ENCODE measurements at places on chromosomes 3 and 15.

DNA sequence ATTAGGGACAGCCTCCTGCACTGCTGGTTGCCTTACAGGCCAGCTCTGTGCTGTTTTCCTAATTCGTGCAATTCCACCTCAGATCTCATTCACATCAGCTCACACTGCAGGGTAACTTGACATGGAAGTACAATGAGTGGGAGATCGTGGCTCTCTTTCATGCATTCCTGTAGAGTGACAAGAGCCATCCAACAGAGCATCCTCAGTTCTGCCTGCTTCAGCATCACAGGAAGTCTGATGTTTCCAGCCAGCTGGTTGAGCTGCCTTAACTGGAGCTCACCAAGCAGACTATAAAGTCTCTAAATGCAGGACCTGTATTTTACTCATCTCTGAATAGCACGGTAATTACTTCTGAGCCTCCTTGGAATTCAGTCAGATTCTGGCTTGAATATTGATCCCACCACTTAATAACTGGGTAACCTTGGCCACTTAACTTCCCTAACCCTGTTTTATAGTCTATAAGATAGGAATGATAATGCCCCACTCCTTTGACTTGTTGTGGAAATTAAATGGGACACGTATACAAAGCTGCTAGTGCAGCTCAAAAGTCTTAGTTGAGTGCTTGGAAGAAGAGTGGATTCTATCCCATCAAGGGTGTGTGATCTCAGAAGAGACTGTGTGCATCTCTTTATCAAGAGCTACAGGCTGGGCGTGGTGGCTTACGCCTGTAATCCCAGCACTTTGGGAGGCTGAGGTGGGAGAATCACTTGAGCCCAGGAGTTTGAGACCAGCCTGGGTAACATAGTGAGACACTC, 1.4 kb upstream of the DIS3L start:
- DNase-seq = no peak

DNA sequence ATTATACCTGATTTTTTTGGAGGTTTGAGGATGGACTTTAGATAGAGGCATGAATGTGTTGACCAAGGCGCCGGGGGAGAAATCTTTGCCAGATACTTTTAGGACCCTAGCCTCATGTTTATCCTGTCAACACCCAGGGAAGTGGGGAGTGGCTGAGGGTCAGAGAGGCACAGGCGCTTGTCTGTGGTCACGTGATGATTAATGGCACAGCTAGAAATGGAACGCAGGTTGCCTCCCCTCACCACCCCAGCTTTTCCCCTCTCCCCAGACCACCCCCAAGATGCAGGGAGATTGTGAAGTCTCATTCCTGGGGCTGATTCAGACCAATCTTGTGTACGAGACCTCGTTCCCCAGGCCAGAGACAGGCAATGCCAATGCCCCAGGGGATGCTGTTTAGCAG, 218.4 kb upstream of the LINGO1 start:
- no peak for DNase-seq

DNA sequence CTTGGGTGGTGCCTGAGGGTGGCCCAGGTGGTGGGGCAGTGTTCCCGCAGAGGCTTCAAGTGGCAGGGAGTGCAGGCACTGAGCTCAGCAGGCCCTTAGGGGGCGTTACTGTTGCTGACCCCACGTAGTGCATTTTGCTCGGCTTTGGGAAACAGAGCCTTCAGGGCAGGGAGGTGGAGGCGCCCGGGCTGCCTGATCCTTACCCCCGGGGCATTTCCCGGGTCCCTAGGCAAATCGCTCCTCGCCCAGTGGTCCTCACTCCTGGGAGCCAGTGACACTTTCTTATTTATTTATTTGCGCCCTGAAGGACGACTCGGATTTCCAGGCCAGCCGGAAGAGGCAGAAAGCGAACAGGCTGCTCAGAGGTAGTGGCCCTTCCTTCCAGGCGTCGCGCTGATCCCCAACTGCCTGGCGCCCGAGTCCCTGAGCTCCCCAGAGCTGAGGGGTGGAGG, 10.1 kb upstream of the FOXB1 start:
- no peak for DNase-seq

DNA sequence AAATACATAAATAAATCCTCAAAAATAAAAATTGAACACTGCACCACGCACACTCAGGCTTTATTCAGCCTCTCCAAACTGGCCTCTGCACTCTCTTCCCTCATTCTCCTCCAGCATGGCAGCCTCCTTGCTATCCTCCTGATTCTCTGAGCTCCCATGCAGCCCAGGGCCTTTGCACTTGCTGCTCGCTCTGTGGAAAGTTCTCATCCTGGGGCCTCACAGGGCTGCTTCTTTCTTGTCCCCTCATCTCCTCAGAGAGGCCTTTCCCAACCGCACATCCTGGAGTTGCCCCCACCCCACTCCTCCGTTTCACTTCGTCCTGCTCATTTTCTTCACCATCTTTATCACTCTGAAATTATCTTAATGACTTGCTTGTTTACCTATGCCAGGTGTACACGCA, 123.0 kb downstream of the SHQ1 start:
- DNase-seq = no peak

DNA sequence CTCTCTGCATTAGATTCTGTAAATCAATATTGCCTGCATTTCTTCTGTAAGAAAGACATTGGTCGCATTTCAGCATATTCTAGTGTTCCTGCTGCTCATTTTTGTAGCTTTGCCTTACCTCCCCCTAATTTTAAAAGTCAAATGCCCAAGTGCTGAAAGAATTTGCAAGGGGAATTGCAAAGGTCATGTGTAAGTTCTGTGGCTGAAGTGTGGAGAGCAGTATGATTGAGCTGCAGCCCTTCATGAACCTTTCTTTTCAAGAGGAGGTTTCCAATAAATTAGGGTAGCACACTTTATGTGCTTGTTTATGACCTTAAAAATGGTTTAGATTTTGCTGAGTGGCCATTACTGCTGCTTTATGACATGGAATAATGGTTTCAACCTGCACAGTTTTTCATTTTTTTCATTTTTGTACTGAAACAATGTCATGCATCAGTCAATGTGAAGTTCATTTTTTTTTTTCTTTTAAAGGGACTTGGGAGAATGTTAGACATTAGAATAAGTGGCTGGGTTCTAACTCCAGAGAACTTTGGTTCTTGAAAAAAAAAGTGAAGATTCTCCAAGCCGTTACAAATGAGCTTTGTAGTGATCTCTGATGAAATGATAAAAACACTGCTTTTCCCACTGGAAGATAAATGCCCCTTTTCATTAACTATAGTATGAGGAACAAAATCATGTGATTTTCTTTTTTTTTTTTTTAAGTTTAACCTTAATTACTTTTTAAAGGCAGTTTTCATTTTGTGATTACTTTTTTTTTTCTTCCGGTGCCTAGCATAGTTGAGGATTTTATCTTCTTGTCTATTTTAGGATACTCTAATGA, 99.6 kb downstream of the MITF start:
- DNase-seq = no peak

- DNase-seq = no peak
Observed at GRCh38 chr3:111613294-111613693, 18.1 kb upstream of the ZBED2 start.

- DNase-seq = no peak
Observed at GRCh38 chr3:42957573-42957972, 21.5 kb upstream of the GASK1A start.

DNA sequence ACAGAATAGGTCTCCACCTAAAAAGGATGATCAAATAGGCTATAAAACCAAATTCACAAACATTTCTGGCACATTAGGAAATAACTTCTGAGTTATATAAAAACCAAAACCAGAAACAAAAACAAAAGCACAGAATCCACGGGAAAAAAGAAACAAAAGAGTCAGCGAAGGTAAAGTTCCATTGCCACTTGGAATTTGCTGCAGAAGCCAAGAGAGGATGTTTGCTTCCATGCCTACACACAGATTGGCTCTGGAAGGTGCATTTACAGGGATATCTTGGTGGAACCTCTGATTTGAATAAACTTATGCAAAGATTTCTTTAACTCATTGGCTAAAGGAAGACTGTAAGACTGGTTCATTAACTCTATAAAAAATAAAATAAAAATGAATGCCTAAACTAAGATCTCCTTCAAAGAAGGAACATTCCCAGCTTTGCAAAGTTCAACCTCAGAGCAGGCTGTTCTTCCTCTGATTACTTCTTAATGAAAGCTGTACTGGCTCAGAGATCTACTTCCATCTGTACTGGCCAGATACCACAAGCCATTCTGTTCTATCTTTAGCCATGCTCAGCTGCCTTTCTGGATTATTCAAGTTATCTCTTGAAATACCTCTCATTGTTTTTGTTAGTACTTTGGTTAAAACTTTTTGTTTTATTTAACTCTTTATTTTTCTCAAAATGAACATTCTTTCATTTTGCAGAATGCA, 537.5 kb upstream of the CCDC54 start:
- no peak for DNase-seq

DNA sequence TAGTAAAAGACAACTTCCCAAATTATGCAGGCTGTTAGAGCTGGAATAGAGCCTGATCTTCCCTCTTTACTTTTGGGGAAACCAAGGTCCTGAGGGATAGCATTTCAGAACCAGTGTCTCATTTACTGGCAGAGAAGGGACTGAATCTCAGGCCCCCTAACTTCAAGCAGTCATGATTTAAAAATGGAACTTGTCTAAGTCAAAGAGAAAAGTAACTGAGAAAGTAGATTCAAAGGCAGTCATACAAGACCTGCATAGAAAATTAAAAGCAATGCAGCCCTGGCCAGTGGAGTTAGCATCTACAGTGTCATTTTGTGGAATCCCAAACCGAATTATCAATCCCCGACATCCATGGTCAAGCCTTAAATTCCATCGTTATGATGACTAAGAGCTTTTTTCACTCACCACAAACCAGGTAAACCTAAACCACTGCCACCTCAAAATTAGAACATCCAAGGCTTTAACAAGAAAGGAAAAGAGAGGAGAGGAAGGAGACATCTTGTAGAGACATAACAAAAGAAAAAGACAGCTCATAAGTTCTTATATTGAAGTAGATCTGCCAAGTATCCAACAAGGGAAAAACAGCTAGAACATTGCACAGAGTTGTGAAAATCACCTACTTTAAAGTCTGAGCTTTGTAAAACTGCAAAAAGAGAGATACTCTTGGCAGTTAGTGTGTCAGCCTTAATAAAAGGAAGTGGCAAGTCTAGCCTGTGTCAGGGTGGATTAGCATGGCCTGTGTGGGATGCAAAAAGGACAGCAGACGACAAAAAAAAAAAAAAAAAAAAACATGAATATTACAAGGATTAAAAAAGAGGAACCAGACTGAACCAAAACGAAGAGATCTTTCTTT, 54.1 kb upstream of the CCR2 start:
- DNase-seq = no peak

- no peak for DNase-seq
Observed at GRCh38 chr3:74676-75243, 121.8 kb upstream of the CHL1 start.

GRCh38 chr3:156687023-156687422, 12.6 kb downstream of the TIPARP start:
- no peak for DNase-seq

DNA sequence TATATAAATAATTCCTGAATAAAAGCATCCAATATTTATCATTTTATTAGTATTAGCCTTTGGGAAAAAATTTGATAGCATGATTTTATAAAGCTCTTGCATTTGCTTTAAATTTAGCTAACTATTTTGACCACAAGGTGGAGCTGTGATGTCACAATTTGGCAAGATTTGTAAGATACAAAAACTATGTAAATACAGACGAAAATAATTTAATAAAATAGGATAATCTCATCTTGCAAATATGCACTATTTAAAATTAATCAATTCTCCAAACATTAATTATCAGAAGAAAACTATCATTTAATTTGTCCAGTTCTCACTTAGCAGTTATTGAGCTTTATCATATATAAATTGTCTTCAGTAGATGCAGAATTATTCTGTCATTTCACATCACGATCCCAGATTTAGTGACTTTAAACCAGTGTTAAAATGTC, 95.4 kb downstream of the PLOD2 start:
- DNase-seq = no peak

DNA sequence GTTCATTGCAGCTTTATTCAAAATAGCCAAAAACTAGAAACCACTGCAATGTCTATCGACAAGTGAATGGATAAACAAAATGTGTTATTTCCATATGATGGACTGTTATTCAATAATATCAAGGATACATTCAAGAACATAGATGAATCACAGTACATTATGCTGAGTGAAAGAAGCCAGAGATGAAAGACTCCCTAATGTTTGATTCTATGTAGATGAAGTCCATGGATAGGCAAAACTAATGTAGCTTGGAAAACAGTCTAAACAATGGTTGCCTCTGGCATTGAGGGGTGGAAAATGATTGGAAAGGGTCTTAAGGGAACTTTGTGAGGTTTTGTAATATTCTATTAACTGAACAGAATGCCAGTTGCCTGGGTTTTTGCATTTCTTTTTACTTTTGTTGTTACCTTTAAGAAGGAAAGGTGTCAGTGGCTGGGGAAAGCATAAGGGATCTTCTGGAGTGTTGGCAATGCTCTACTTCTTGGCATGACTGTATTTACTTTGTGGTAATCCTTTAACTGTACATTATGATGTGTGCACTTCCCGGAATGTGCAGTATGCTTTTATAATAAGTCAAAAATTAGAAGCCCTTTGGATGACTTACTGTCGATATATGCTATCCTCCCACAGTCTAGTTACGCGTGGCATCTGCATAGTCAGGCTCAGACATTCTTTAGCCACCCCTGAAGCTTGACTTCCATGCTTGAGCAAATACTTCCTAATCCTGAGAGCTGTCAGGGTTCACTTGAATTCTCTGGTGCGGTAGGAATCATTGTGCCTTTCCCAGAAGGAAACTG, 20.5 kb upstream of the ATP10A start:
- DNase-seq = no peak

- DNase-seq = no peak
Observed at GRCh38 chr15:48355377-48355776, 24.1 kb downstream of the DUT start.

GRCh38 chr15:71461748-71462147, 346.5 kb downstream of the THSD4 start:
- no peak for DNase-seq

DNA sequence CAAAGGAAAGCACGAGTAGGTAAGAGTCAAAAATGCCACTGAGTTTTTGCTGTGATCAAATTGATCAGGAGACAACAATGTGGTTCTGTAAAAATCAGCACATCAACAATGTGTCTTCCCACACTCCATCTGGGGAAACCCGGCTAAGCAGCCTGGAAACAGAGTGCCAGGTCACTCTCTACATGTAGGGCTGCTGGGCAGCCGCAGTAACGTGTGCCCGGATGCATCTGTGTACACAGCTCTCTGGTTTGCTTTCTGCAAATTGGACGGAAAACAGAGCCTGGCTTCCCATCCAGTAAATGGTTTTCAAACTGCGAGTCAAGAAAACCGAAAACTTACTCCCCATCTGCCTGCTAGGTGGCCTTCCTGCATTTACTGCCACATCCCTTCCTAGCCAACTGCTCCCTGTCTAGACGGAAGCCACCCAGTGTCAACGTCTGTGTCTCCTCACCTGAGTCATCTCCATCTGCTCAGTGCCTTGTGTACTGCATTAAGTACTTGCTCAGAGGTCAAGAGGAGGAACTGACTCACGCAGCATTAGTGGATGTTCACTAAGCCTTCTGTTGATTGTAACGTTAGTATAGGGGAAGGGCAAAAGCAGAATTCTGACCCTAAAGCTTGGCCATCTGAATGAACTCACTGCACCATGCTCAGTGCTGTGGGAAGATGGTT, 124.1 kb downstream of the TJP1 start:
- DNase-seq = no peak

Measured in stimulated activated CD4-positive, alpha-beta T cell treated with anti-CD3 and anti-CD28 coated beads, Interleukin-1b, Interleukin-23, amount 100 ng/mL, for 4 hours (primary cell).